Dermis blood vessel endothelial cell (primary cell): ENCODE measurements at places on chromosomes 3 and 15.
A peak's percentile ranks its signal among the peaks of the same experiment; 100 is the strongest.

DNA sequence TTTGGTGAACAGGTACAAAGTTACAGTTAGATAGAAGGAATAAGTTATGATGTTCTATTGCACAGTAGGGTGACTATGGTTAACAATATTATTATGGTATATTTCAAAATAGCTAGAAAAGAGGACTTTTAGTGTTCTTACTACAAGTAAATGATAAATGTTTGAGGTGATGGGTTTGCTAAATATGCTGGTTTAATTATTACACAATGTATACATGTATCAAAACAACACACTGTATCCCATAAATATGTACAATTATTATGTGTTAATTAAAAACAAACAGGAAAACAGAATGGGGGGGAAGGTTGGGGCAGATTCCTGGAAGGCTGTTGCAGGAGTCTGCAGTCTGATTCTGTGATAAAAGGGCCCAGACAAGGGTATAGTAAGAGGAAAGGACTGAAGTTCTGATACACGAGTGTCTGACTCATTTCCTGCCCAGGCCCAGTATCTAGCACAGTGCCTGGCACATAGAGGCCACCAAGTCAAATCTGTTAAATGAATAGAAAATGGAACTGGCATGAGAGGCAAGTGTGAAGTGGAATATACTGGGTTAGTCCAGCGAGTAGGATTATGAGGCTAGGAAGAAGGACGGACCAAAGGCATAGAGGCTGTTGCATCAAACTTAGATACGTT is 7.2 kb upstream of the ENTPD3 start:
- no peak for DNase-seq

- DNase-seq, result no peak
These were observed 59.9 kb downstream of the FAM43A start for GRCh38 chr3:194745422-194746184.

- no peak for DNase-seq
These were observed 34.6 kb downstream of the SH3BP5 start for GRCh38 chr3:15297608-15298350.

GRCh38 chr15:91711384-91712033 is 142.0 kb upstream of the SLCO3A1 start:
- no peak for DNase-seq

GRCh38 chr3:157284688-157285087 is 124.7 kb upstream of the CCNL1 start:
- DNase-seq, result no peak

DNA sequence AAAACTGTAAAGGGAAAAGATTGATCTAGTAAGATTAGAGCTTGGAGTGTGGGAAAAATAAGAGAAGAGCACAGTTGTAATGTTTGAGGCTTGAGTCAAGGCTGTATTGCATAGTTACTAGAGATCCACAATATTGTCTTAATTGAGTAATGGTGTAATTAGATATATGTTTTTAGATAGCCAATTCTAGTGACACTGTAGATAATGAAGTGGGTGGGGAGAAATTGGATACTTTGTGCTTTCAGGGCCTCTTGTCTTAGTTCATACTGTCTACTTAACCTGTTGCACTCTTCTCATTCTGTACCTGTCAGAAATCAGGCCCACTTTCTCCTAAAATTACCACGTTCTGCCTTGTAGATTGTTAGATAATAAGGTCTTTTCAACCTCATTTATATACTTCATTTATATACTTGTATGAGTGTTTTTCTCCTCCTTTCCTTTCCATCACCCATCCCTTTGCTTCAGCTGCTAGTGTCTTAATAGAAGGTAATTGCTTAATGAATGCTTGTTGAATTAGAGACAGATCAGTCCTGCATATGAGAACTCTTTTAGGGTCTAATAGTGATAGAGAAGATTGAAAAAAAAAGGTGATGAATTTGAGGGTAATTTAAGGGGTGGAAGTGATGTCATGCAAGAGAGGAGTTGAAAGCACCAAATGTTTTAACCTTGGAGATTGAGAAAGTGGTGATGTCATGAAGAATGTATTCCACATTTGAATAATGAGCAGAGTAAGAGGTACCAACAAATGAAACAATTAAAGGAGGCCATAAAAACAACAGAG is 32.0 kb downstream of the PIK3CA start:
- DNase-seq, result peak; percentile 30

DNA sequence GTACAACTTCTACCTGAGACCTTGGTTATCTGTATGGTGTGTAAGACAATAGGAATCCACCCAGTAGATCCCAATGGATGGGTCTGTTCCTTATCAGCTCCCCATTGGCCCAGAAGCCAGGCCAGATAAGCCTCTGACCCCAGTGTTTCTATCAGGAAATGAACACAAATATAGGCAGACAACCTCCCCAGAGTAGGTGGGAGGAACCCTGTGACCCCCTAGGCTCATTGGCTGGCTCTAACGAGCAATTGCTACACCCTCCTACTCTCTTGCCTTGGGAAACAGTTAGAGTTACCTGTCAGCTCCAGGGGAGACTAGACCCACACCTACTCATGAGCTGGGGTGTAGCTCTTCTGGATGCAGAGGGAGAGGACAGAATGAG is 299.9 kb downstream of the UACA start:
- no peak for DNase-seq

DNA sequence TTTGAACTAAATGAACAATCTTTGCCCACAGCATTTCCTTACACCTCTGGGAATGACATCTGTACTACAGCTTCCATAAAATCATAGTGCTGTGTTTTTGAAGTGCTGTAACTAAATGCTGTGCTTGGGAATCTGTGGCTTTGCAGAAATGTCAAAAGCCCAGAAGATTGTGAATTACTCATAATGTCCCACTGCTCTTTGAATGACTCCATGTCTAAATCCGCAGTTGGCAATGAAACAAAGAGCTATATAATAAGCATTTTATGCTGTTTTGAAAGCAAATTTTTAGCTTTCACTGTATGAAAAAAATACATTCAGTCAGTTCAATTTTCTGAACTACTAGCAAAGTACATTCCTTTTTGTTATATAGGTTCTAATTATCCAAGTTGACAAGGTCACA is 88.6 kb upstream of the ADAMTS17 start:
- no peak for DNase-seq

DNA sequence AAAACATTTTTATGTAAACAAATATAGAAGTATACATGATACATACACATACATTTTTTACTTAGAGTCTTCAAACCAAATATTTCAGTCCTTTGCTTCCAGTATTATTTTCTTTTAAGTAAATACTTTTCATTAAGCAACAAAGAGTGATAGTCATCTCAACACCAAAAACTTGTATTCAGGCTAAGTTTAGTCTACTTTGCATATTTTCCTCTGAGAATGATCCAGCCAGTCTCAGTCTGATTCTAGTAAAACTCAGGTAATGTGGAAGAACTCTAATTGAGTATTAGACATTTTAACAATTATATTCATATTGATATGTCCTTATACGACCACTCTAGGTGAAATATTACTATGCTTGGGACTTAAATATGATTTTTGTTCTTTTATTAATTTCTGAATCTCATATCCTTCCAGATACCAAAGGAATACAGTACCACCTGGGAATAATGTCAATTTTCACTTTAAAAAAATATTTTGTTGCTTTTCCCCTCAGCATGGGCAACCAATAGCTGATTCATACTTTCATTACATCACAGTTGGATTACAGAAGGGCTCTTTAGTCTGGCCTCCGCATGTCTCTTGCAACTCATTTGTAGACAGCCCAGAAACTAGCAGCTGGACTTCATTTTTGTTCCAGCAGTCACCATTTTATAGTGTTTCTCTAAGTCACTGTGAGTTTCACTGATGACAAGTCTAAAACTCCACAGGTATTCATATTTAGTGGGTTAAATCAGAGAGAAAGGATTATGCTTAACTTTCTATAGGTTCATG is 390.4 kb downstream of the ZBTB20 start:
- no peak for DNase-seq

- no peak for DNase-seq
These were observed 78.8 kb upstream of the NMNAT3 start for GRCh38 chr3:139756529-139757103.

- no peak for DNase-seq
These were observed 42.9 kb upstream of the LRRFIP2 start for GRCh38 chr3:37217098-37217849.

DNA sequence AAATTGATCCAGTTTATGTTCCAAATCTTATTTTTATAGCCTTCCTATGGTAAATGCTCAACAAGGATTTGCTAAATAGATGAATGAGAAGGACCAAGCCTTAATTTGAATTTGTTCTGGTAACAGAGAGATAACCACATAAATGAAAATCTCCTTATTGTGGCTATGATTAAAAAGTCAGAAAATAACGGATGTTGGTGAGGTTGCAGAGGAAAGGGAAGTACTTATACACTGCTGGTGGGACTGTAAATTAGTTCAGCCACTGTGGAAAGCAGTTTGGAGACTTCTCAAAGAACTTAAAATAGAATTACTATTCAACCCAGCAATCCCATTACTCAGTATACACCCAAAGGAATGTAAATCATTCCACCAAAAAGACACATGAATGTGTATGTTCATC is 26.2 kb downstream of the AAGAB start:
- peak; percentile 2 for DNase-seq

DNA sequence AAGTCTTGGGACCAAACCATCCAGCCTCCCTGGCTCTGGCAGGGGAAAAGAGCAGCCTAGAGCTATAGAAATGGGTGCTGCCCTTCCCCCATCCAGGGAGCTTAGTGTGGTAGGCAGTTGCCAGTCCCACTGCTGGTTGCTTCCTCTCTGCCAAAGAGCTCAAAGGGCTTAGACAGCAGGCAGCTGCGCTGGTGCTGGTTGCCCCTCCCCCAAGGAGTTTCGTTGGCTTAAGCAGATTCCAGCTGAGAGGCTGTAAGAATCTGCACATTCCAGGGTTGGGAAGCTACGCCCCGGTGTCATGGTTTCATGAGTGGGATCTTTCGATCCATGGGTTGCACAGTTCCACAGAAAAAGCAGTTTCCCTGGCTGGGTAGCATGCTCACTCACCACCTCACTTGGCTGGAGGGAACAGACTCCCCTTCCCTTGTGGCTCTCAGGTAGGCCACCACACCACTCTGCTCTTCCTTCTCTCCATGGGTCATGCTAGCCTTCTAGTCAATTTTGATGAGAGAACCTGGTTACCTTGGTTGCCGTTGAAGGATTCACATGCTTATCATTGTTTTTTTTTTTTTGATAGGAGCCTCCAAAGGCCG is 195.1 kb downstream of the EPHA6 start:
- no peak for DNase-seq

DNA sequence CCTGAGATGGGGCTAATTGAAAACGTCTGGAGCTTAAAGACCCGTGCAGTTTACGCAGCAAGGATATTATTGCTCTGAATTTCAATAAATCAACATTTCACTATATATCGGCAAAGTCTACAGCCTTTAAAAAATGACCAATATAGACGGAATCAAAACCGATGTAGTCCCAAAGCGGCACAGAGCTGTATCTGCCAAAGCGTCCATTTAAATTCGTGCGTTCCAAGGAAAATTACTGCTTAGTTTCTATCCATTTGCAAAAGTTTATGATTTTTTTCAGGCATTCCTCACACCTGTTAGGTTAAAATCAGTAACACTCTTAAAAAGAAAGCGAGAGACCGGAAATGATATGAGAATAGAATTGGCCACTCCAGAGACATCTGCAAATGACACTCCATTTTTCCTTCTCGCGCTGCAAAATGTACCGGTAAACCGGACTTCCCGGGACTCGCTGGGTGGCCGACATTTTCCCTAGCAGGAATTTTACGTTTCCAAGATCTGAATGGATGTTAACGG is 777 bp upstream of the EIF4A2 start:
- DNase-seq, result no peak
